ENCODE measurements at places on chromosomes 2 and 18.

DNA sequence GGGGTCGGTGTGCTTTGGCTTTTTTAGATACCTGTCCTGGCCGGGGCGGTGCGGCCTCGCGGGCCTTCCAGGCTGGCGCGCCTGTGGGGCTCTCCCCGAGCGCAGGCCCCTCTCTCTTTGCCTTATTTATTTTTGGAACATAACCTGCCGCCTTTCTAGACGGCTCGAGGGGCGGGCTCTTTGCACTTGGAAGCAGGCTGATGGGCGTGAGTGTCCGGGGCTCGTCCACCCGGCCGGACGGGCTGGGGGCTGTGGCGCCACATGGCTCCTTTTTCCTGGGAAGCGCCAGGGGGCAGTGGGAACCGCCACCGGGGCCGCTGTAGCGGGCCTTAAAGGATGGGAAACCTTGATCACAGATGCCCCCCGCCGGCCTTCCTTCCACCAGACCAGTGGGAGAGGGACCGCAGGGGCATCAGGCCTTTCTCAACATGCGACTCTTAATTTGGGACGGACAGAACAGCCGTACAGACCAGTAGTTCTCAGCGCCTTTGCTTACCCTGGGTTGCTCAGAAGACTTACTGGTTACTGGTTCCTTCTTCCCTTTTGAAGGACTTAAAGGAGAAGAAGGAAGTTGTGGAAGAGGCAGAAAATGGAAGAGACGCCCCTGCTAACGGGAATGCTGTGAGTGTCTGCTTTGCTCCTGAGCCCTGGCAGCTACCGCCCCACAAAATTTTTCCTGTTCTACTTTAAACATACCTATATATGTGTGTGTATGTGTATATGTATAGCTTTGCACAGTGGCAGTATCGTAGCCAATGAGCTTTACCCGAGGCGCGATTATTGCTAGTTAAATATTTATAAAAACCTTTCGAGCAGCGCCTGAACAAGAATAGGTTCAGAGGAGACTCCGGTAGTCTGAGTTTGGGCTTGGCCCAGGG, 2.7 kb downstream of the PTMA start:
- peak overlapping the region; percentile 88 for H3K4me3 ChIP-seq
- H3K4me1 ChIP-seq: peaks cover 45% of the 10 kb centered on the region
- peaks cover 29% of the 10 kb centered on the region for H3K36me3 ChIP-seq
- H3K27me3 ChIP-seq: no peaks in the 10 kb centered on the region

GRCh38 chr2:136060416-136060815, 57.5 kb downstream of the CXCR4 start:
- peaks cover under 1% of the 10 kb centered on the region for H3K4me1 ChIP-seq
- H3K4me3 ChIP-seq: no peak overlapping the region
- H3K27me3 ChIP-seq: peaks cover 12% of the 10 kb centered on the region
- no peaks in the 10 kb centered on the region for H3K36me3 ChIP-seq
- H3K27ac ChIP-seq: no peak overlapping the region
- no peak for DNase-seq

- no peaks in the 10 kb centered on the region for H3K36me3 ChIP-seq
- no peak overlapping the region for H3K4me3 ChIP-seq
- H3K27ac ChIP-seq: no peak overlapping the region
These were observed 127.5 kb downstream of the COL4A4 start for GRCh38 chr2:227036527-227036926.

- no peaks in the 10 kb centered on the region for H3K27me3 ChIP-seq
- no peak overlapping the region for H3K4me3 ChIP-seq
- H3K27ac ChIP-seq: no peak overlapping the region
- peaks cover 78% of the 10 kb centered on the region for H3K36me3 ChIP-seq
- no peak for DNase-seq
- no peaks in the 10 kb centered on the region for H3K4me1 ChIP-seq
These were observed 41.0 kb downstream of the SP110 start for GRCh38 chr2:230178546-230179485.

GRCh38 chr2:203122317-203122986, 107.8 kb downstream of the NBEAL1 start:
- H3K27ac ChIP-seq: no peak overlapping the region
- no peak overlapping the region for H3K4me3 ChIP-seq
- H3K36me3 ChIP-seq: peaks cover 68% of the 10 kb centered on the region
- peak; percentile 8 for DNase-seq
- no peaks in the 10 kb centered on the region for H3K27me3 ChIP-seq

- peaks cover 12% of the 10 kb centered on the region for H3K4me1 ChIP-seq
- no peak overlapping the region for H3K27ac ChIP-seq
- no peaks in the 10 kb centered on the region for H3K36me3 ChIP-seq
- H3K4me3 ChIP-seq: no peak overlapping the region
- DNase-seq: no peak
These were observed 62.3 kb upstream of the TMEM178A start for GRCh38 chr2:39603436-39603835.

GRCh38 chr2:237857791-237858190, 1.6 kb upstream of the RAMP1 start:
- H3K36me3 ChIP-seq: no peaks in the 10 kb centered on the region
- no peak overlapping the region for H3K4me3 ChIP-seq
- DNase-seq: no peak
- H3K27ac ChIP-seq: no peak overlapping the region
- peaks cover 15% of the 10 kb centered on the region for H3K4me1 ChIP-seq

DNA sequence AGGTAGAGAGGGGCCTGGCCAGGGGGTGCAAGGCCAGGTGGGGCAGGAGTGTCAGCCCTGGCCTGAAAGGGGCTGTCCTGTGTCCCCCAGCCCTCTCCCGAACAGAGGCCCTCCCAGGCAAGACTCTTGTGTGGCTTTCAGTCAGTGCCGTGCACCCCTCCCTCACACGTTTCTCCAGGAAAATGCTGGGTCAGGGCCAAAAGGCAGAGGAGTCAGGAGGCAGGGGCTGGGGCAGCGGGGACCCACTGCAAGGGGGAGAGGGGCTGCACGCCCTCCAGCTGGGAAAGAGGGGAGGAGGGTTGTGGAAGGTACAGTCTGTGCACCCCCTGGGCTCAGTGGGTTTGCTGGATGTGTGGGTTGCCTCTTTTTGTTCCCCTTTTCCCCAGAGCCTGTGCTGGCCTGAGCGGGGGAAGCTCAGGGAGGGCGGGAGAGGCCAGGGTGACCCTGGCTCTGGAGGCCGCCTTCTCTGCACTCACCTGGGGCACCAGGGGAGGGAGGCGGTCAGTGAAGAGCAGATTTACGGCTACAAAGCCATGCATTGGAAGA, 4.1 kb downstream of the KCNF1 start:
- H3K27me3 ChIP-seq: peaks cover 54% of the 10 kb centered on the region
- no peak overlapping the region for H3K27ac ChIP-seq
- no peaks in the 10 kb centered on the region for H3K36me3 ChIP-seq
- no peak overlapping the region for H3K4me3 ChIP-seq

GRCh38 chr2:65320042-65320725, 92.6 kb downstream of the ACTR2 start:
- peak; percentile 96 for DNase-seq
- peaks cover 28% of the 10 kb centered on the region for H3K36me3 ChIP-seq
- H3K27me3 ChIP-seq: no peaks in the 10 kb centered on the region
- H3K27ac ChIP-seq: peak overlapping the region; percentile 92
- H3K4me1 ChIP-seq: peaks cover 17% of the 10 kb centered on the region
- H3K4me3 ChIP-seq: no peak overlapping the region

DNA sequence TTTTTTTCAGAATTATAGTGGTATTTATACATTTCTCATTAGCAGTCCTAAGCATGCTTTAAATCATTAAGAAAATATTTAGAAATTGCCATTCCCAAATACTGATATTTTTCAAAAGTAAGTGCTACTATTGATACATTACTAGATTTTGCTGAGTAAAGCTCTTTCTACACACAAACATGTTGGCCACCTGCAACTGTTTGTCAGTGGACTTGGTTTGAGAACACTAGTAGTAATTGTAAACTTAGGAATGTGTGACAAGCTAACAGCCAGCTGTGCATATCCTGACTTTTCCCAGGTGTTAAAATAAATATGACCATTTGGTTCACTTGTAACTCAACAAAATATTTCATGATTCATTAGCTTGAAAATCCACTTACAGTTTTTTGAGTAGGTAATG, 103.1 kb downstream of the MSTN start:
- no peak for DNase-seq
- H3K4me1 ChIP-seq: no peaks in the 10 kb centered on the region
- H3K27ac ChIP-seq: no peak overlapping the region
- no peaks in the 10 kb centered on the region for H3K36me3 ChIP-seq
- no peak overlapping the region for H3K4me3 ChIP-seq

DNA sequence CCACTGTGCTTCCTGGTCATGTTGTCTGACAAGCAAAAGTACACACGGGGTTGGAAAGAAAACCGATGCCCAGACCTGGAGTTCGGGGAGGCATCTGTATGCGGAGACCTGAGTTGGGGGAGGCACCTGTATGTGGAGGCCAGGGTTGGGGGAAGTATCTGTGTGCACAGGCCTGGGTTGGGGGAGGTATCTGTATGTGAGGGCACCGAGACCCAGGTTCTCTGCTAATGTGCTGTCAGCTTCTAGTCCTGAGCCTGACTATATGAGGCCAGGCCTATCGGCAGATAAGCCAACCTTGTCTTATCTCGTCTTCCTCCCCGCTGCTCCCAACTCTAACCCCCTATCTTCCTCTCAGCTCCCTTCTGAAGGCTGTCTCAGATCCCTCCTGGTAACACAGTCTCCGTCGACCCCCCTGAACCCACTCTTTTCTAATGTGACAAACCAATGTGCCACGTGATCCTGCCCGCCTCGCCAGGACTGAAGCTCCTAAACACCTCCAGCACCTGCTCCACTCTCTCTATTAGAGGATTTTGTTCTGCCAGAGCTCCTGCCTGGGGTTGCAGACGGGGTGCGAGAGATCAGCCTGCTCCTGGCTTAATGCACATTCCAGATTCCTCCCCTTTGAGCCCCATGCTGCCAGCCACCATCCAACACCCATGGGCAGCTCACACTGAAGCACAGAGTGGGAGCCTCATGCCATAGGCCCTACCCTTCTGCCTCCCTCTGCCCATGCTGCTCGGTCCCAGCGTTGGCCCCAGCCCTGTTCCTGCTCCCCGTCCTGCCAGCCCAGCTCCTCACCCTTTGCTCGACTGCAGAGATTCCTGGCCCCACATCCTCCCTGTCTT, 188.4 kb downstream of the SH3BP4 start:
- H3K36me3 ChIP-seq: no peaks in the 10 kb centered on the region
- no peaks in the 10 kb centered on the region for H3K4me1 ChIP-seq
- H3K27me3 ChIP-seq: no peaks in the 10 kb centered on the region
- H3K27ac ChIP-seq: no peak overlapping the region
- DNase-seq: no peak

DNA sequence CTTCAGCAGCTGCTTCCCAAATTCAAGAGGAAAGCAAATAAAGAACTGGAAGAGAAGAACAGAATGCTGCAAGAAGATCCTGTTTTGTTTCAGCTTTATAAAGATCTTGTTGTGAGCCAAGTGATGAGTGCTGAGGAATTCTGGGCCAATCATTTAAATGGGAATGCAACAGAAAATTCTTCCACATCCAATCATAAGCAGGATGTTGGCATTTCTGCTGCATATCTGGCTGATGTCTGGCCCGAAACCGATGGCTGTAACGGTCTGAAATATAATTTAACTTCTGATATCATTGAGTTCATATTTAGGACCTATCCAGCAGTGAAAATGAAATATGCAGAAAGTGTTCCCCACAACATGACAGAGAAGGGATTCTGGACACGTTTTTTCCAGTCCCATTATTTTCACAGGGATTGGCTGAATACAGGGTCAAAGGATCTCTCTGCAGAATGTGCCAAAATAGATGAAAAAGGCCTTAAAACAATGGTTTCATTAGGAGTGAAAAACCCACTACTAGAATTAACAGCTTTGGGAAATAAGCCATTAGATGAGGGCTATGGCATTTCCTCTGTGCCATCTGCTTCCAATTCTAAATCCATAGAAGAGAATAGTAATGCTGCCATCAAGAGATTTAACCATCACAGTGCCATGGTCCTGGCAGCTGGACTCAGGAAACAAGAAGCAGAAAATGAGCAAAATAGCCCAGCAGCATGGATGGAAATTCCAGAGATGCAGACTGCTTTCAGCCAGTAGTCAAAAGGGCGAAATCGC, 175.6 kb downstream of the MC4R start:
- H3K4me3 ChIP-seq: no peak overlapping the region
- H3K27me3 ChIP-seq: no peaks in the 10 kb centered on the region
- no peaks in the 10 kb centered on the region for H3K4me1 ChIP-seq
- H3K36me3 ChIP-seq: no peaks in the 10 kb centered on the region
- no peak for DNase-seq

- no peak overlapping the region for H3K4me3 ChIP-seq
- H3K36me3 ChIP-seq: peaks cover 70% of the 10 kb centered on the region
- H3K4me1 ChIP-seq: no peaks in the 10 kb centered on the region
- H3K27ac ChIP-seq: no peak overlapping the region
- H3K27me3 ChIP-seq: no peaks in the 10 kb centered on the region
- no peak for DNase-seq
These were observed 17.1 kb downstream of the SNRPD1 start for GRCh38 chr18:21629089-21629832.

- H3K27ac ChIP-seq: no peak overlapping the region
- no peak for DNase-seq
- no peak overlapping the region for H3K4me3 ChIP-seq
- no peaks in the 10 kb centered on the region for H3K27me3 ChIP-seq
- peaks cover 4% of the 10 kb centered on the region for H3K36me3 ChIP-seq
These were observed 23.5 kb upstream of the ELAC1 start for GRCh38 chr18:50944245-50944932.

- H3K27me3 ChIP-seq: no peaks in the 10 kb centered on the region
- no peak overlapping the region for H3K4me3 ChIP-seq
- H3K4me1 ChIP-seq: no peaks in the 10 kb centered on the region
- H3K36me3 ChIP-seq: no peaks in the 10 kb centered on the region
These were observed 61.7 kb downstream of the KIAA1328 start for GRCh38 chr18:36890598-36890997.

- H3K4me1 ChIP-seq: peaks cover 1% of the 10 kb centered on the region
- no peak overlapping the region for H3K27ac ChIP-seq
- H3K36me3 ChIP-seq: no peaks in the 10 kb centered on the region
- DNase-seq: no peak
- H3K4me3 ChIP-seq: no peak overlapping the region
- H3K27me3 ChIP-seq: peaks cover 42% of the 10 kb centered on the region
These were observed 299.1 kb upstream of the SLC14A2 start for GRCh38 chr18:45316127-45316526.

DNA sequence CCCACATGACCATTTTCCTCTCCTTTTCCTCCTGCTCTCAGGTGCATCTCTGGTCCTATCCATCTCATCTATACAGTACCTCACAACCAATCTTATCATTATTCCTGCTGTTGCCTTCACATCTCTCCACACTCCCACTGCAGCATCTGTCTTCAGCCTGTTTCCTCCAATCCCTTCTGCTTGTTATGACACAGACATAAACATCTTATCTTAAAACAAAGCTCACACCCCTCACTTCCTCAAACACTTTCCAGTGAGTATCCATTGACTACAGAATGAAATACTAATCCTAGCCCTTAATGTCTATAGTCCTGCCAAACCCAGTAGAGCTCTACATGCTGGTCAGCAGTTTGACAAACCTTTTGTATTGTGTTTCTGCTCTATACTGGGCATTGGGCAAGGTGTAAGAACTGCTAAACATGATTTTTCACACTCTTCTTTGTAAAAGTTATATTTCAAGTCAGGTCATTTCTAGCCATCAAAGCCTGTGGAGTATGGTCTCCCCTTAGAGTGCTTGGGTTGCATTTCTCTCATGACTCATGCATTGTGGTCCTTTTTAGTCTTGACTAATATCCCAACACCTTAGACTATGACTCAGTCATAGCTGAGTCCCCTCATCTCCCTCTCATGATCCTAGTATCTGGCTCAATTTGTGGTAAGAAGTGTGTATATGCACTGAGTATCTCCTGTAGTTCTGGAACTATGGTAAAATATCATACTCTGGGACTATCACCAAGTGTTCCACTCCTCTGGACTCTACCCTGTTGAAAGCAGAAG, 187.0 kb downstream of the CYRIA start:
- no peaks in the 10 kb centered on the region for H3K4me1 ChIP-seq
- peaks cover 7% of the 10 kb centered on the region for H3K27me3 ChIP-seq
- DNase-seq: no peak
- H3K4me3 ChIP-seq: no peak overlapping the region
- H3K36me3 ChIP-seq: no peaks in the 10 kb centered on the region
